ENCODE measurements at places on chromosomes 4 and X. TPM values are rescaled to one million over a fixed set of nuclear protein-coding genes. Genes with fewer than 3 reads are reported as not detected.

DNA sequence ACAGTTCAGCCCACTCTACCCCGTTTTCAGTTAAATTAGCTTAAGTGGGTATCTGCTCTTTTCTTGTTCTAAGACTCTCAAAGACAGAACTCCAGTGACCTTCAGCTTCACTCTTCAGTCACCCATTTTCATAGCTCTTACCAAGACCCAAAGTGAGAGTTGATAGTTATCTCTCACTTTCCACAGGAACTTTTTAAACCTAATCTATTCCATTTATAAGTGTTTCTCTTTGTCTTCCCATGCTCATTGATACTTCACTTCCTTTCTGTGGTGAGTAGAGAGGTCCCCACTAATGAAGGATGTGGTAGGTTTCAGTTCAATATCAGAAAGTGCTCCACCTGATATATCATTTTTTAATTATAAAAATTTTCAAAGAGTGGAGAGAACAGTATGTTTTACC lies 33.4 kb downstream of the COX18 start:
- no peak for DNase-seq

Gene DCHS2
- total RNA-seq = not detected

GRCh38 chr4:181784881-181785280 lies 458.3 kb upstream of the TENM3 start:
- DNase-seq = no peak

Gene HTN1
- total RNA-seq = not detected

Gene SMAD1
- 9.5 TPM for total RNA-seq

GRCh38 chr4:129236351-129236750 lies 140.4 kb downstream of the C4orf33 start:
- no peak for DNase-seq

Gene MRPS18C
- 60.6 TPM for total RNA-seq

DNA sequence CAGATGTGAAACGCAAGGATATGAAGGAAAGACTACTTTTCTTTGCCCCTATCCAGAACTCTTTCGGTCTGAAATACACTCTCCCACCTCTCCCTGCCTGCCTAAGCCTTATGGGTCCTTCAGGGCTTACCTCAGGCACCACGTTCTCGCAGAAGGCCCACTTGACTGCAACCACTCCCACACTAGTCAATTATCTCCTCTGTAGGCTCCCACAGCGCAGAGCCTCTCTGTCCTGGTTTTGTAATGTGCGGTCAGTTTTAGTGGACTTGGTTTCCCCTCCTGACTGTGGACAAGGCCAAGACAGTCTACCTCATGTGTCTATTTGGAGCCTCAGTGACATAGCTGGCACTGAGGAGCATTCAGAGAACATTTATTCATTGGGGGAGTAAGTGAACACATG lies 11.1 kb downstream of the CNGA2 start:
- DNase-seq = no peak

- DNase-seq = no peak
Observed at GRCh38 chr4:94551643-94552564, 100.2 kb downstream of the PDLIM5 start.

- no peak for DNase-seq
Observed at GRCh38 chrX:69900491-69900890, 149.2 kb downstream of the AWAT2 start.

Gene ING2
- total RNA-seq = 11.8 TPM

GRCh38 chr4:184310171-184310567 lies 92.5 kb upstream of the ENPP6 start:
- DNase-seq = no peak

Gene ADH6
- not detected for total RNA-seq

Gene PAGE2
- 0.82 TPM for total RNA-seq

DNA sequence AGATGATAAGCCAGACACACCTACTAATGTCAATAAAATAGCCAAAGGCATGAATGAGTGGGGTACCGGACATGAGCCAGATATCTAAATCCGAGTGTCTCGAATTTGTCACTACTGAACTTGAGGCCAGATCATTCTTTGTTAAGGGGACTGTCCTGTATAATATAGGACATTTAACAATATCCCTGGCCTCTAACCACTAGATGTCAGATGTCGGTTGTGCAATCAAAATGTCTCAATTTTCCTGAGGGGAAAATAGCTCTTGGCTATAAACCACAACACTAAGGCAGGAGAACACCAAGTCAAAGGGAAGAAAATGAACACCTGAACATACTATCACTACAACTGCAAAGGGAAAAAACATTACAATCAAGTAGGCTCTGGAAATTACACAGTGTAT lies 154.5 kb downstream of the GPM6A start:
- DNase-seq = no peak

Gene FAM47A
- total RNA-seq = not detected

DNA sequence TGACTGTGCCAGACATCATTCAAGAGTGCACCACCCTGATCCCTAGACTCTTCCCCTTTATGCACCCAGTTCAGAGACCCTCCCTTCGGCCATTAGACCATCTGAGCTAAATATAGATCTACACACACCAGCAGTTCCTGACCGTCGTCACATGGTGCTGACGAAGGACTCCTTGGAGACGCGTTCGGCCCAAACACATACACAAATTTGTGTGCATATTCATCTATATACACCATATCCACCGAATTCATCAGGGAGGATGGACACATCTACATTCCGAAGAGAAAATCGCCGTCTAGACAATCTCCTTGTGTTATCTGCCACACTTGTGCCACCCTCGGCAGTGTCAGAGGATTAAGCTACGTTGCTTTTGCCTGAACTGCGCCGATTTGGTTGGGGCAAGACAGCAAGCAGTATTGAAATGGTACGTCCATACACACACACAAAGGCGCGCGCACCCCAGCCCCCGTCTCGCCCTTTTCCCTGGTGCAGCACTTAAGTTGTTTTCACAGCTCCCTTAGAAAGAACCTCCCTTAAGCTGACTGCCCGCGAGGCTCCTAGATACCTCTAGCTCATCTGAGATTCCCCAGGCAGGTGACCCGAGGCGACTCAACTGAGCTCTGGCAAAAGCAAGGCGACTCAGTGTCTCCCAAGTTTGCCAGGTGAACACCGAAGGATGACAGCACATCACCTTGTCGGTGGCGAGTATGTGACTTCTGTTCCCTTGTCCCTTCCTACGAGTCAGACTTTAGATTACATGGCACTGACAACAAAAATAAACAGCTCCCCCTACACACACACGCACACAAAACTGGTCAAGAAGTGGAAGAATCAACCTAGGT lies 1.0 kb downstream of the RASGEF1B start:
- DNase-seq = no peak

DNA sequence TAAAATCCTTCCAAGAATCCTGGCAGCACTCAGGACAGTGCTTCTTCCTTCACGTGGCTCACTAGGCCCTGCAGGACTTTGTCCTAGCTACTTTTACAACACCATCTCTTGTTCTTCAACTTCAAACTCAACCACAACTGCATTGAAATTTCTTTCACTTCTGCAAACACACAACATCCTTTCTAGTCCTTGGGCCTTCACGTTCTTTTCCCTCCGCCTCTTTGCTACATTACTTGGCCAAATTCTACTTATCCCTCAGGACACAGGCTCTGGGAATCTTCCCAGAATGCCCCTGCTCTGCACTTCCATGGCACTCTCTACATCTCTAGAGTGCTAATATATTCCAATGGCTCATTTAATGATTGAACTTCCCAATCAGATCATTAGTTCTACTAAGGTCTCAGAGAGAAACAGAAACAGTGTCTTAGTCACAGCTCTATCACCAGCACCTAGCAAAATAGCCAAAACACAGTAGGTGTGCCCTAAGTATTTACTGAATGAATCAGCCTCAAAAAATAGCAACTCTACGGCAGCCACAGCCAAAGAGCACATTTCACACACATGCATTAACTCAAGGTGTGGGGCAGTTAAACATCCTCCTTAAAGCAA lies 73.3 kb downstream of the MANBA start:
- DNase-seq = peak; percentile 42

Gene NIPAL1
- total RNA-seq = 0.37 TPM

DNA sequence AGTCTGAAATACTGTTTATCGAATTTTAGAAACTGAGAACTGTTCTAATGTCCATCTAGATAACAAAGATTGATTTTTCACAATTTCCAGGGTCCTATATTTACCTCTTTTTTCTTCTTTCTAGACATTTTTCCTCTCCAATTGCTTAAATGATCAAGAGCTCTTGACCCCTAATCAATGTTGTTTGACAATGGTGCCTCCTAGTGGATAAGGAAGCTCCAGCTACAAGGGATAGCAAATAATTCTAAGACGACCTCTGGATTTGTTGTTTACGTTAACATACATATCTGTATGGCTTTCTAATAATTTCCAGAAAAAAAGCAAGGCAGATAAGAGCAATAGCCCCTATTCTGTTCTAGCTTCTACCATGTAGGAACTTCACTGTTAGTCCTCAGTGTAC lies 35.8 kb downstream of the GPR82 start:
- DNase-seq = peak; percentile 10

GRCh38 chr4:183154701-183155391 lies 55.8 kb downstream of the WWC2 start:
- no peak for DNase-seq

DNA sequence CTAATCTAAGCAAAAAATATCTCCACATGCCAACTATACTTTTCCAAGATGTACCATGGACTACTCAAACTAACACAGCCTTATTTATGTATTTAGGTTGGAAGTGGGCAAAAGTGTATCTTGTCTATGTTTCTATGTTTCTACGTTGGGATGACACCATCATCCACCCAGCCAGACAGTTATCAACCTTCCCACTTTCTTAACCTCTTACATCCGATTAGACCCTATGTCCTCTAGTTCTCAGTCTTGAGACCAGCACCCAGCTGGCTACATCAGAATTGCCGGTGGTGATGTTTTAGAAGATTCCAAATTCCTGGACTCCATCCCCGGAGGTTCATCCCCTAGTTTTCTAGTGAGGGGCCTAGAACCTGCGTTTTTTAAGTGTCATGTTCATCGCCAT lies 1.0 kb upstream of the AASDH start:
- DNase-seq = no peak

DNA sequence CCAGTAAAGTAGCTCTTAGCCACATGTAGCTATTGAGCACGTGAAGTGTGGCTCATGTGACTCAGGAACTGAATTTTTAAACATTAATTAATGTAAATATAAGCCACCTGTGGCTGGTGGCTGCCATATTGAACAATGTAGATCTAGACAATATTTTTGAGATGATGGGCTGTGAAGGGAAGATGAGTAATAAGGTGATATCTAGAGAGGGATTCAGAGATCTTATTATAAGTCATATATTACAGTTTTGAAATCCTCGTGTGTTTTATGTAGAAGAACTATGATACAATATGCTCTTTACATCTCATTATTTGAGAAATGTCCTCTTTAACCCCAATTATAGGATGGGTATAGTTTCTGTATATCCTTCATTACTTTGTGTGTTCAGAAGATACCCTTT lies 5.6 kb downstream of the GAR1 start:
- no peak for DNase-seq

DNA sequence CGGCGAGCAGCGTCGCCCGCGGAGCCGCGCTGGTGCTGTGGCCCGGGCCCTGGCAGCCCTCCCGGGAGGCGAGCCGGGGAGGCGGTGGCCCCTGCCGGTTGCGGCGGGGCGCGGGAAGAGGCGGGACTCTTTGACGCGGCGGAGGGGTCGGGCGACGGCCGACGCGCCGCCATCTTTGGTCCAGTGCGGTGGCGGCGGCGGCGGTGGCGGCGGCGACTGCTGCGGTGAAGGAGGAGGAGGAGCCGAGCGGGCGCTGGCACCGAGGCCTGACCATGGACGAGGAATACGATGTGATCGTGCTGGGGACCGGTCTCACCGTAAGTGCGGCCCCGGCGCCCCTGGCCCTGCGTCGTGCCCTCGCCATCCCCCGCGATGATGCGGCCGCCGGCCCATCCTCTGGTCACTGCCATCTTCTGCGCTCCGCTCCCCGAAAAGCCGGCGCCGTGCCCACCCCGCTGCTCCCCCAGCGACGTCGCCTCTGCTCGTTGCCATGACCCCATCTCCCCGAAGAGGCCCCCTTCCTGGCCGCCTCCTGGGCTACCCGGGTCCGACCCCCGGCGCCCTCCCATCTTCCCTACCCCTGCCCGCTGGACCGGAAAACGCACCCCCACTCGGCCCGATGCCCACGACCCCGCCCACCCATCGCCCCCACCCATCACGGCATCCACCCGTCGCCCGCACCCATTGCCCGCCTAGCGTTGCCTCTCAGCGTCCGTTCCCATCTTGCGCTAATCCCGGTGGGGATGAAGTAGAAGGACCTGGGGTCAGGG lies at the start of gene GDI1:
GDI1 (plus strand) TSS at position 172 of the 770 bp plus-strand sequence; CDS start at position 273, 101 bp downstream.
- peak; percentile 47 for DNase-seq

- peak; percentile 11 for DNase-seq
Observed at GRCh38 chrX:3518870-3519269, 172.4 kb upstream of the MXRA5 start.

DNA sequence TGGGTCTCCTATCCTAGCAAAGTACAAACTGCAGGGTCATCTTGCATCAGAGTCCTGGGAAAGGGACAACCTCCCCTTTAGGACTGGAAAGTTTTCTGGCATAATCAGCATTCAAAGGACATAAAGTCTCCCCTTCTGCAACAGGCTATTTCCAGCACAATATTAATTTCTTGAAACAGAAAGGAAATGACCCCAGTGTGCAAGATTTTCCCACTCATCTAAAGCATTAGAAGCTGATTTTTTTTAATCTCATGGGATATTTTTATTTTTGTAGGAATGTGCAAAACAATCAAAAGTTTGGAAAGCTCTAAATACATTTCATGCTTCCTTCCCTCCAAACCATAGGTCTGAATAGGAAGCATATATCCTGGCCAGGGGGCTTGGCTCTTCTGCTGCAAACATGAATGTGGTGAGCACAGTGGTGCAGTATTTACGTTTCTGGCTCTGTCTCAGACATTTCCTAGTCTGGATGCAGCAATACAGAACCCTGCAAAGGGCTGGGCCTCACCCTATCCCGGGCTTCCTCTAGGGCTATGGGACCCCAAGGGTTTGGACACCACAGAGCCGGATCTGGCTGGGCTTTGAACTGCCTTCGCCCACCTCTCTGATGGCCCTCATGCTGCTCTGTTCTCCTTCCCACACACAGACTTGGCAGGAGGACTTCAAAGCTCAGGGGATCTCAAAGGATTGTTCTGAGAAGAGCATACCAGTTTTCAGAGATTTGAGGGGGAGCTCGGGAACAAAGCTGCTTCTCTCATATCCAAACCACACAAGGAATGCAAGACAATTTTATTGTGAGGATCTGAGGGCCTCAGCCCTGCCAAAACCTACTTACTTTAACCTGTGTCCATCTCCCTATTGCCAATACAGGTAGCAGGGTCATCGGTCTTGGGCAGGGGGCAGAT lies 64.9 kb downstream of the POLR2B start:
- DNase-seq = peak; percentile 56

DNA sequence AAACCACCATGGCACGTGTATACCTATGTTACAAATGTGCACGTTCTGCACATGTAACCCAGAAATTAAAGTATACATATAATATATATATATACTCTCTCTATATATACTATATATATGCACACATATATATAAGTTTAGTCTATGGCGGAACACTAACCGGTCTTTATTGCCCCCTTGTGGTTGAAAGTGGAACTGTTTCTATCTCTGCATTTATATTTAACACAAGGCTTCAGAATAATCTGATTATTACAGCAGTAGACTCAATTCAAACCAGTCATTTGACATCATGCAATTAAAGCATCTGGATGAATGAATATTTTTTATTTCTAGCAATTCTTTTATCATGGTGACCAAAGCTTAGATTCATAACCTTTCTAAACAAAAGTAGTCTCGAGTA lies 14.6 kb downstream of the RAB9B start:
- peak; percentile 7 for DNase-seq

Gene KLHL2
- 12.7 TPM for total RNA-seq

GRCh38 chr4:121016611-121017010 lies 55.7 kb downstream of the NDNF start:
- no peak for DNase-seq

Gene KLF3
- 10.1 TPM for total RNA-seq
